ENCODE measurements at places on chromosomes 11 and 22. TPM values are rescaled to one million over a fixed set of nuclear protein-coding genes. Genes with fewer than 3 reads are reported as not detected.

DNA sequence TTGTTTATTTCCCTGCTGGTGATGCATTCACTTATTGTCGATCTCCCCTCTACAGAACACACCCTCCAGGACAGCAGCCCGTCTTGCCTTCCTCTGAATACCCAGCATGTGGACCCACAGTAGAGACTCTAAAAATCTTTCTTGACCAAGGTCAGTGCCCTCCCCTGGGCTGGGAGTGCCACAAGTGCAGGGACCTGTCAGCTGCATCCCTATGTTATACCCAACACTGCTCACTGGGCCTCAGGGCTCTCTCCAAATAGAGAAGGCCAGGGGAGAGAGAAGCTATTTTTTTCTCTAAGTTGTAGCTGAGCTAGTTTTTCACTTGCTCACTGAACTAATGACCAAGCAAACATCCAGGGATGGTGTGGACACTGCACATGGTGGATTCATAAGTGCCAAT is 9.8 kb downstream of the KCNJ1 start:
- no peak for DNase-seq

DNA sequence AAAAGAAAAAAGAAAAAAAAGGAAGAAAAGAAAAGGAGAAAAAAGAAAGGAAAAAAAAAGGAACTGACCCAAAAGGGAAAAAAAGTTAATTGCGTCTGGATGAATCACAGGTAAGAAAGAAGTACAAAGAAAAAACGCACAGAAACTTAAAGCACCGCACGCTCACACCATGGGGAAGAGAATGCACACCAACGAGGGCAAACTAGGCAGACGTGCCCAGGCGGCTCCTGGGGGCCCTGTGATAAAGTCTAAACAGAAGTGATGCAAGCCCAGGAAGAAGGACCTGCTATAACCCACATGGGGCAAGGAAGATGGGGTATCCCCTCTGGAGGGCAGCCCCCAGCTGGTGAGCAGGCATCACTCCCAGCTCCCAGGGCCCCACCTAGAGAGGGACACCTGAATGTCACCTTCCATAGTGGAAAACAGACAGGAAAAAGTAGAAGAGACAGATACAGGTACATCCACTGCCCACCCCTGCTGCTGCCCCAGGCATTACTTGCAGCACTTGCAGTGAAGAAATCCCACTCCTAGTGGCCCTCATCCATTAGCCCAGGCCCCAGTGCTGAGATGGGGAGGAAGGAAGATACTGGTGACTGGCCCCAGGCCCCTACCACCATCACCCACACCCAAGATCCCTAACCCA is 28.9 kb downstream of the NAP1L4 start:
- DNase-seq = no peak

Gene GTF2H1
- total RNA-seq = 22.4 TPM

DNA sequence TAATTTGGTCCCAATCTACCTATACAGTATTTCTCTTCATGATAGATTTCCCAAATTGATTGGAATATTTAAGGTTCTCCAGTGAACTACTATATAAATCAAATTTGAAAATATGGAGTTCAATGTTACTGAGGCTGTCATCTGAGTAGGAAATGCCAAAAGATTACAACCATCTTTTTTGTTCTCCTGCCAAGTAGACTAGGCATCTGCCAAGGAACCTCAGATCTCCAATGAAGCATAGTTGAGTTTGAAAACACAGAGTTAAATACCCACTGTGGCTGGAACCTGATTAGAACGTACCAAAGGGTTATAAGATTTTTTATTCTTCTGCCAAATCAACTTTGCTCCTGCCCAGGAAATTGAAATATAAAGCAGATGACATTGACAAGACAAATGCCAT is 330.9 kb downstream of the CNTN5 start:
- no peak for DNase-seq

DNA sequence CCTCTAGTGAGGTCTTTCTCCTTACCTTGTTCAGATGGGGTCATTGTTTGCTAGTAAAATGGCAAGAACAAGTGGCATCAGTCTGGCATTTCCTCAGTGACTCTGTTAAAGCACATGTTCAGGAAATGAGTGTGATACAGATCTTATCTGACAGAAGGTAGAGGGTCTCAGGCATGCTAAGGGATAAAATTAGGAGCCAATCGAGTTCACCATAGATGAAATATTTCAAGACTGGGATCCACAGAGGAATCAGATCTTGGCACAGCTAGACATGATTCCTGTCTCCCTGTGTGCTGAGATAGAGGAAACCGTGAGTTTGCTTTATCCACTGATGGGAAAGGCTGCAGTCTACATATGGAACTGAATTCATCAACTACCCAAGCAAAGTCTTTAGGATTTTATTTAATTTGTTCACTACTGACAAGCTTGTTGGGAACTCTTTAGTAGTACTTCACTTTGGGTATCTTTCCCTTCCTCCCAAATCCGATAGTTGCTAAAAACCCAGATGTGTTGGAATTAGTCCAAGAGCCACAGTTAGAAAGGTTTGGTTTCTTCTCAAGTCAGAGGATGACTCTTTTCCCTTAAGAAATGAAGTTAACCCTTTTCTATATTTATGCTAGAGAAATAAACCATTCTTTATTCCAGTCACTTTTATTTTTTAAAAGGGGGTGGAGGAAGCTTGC is 18.4 kb downstream of the FAM118B start:
- no peak for DNase-seq

DNA sequence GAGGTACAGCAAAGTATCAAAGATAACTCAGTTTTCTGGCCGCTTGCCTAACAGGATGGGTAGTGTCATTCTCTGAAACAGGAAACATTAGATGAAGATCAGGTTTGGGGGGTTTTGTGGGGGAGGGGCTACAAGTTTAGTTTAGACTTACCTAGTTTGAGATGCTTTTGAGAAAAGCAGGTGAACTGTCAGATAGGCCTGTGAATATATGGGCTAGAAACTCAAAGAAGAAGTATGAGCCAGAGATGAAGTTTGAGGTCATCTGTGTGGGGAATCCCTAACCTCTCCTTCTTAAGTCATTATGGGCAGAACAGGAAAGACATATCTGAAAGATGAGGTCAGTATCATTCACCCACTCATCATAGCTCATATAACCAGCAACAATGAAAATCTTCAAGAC is 11.9 kb downstream of the HOATZ start:
- no peak for DNase-seq

GRCh38 chr22:24290459-24290858 is 19.8 kb downstream of the SPECC1L start:
- no peak for DNase-seq

DNA sequence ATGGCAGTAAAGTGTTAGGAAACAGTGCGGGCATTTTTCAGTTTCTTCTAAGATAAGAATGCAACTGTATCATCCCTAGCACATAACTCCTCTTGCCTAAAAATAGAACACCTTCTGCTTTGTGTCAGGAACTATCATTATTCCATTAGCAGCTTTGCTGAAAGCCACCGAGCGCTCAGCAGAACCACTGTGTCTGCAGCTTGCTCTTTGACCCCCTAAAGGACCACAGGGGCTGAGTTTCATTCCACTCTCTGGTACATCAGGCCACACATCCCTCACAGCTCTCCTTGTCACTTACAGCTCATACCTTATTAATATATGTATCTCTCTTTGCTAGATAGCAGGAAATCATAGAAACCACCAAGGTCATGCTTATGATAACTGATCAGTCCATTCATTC is 360.2 kb downstream of the KCNA4 start:
- DNase-seq = no peak

- no peak for DNase-seq
These were observed 39.4 kb downstream of the OPCML start for GRCh38 chr11:133492895-133493294.

Gene TAF6L
- total RNA-seq = 11.0 TPM

Gene CARD10
- total RNA-seq = 9.2 TPM

Gene TBX1
- total RNA-seq = 2.4 TPM

Gene OR8G1
- total RNA-seq = not detected

- no peak for DNase-seq
These were observed 83.2 kb upstream of the POU2AF2 start for GRCh38 chr11:111162305-111162704.

GRCh38 chr22:30444632-30445437 is 19.3 kb downstream of the MTFP1 start:
- peak; percentile 41 for DNase-seq

Gene VPREB1
- not detected for total RNA-seq

GRCh38 chr11:79520086-79520485 is 79.3 kb upstream of the TENM4 start:
- DNase-seq = no peak

- DNase-seq = no peak
These were observed 20.6 kb downstream of the APOBEC3H start for GRCh38 chr22:39117585-39118191.

GRCh38 chr11:125315079-125315740 is 150.7 kb downstream of the PKNOX2 start:
- DNase-seq = peak; percentile 69

Gene SYT7
- total RNA-seq = 39.7 TPM
